NCI-H1436 treated with DMSO at 0.1 percent for 48 hours (cell line): ENCODE measurements at places on chromosomes 13 and 19.
A peak's percentile ranks its signal among the peaks of the same experiment; 100 is the strongest.

DNA sequence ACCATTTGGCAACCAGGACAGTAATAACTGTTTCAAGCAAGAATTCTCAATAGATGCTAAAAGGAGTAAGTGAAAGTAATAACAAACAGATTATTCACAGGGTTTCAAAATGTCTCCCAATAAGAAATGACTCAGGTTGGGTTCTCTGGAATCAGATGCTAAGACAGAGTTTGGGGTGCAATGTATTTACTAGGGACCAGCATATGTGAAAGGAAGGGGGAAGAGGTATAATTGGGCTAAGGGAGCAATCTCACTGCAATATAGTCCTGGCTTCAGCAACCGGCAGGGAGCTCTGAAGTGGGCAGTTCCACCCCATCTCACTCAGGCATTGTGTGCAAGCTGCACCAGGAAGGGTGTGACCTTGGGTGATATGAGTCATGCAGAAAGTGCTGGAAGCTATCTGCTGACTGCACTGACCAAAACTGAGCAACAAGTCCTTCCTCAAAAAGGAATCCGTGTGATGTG lies 23.4 kb downstream of the ZDHHC20 start:
- DNase-seq = no peak

- DNase-seq = no peak
These were observed 9.2 kb upstream of the FCGBP start for GRCh38 chr19:39943586-39943985.

DNA sequence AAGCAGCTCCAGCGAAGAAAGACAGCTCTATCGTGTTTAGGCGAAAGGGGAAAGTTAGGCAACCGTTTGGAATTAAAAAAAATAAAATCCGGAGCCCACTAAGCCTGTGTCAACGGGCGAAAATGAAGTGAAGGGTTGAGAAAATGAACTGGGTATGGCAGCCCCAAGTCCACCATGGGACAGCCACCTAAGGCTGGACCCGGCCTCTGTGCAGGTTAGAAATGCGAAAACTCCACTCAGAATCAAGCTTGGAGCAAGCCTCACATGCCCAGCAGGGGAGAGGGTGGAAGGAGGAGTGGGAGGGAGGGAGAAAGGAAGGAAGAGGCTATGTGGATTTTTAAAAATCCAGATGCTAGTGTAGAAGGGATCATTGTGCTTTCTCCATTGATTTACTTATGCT lies 101.2 kb downstream of the IRS2 start:
- no peak for DNase-seq

DNA sequence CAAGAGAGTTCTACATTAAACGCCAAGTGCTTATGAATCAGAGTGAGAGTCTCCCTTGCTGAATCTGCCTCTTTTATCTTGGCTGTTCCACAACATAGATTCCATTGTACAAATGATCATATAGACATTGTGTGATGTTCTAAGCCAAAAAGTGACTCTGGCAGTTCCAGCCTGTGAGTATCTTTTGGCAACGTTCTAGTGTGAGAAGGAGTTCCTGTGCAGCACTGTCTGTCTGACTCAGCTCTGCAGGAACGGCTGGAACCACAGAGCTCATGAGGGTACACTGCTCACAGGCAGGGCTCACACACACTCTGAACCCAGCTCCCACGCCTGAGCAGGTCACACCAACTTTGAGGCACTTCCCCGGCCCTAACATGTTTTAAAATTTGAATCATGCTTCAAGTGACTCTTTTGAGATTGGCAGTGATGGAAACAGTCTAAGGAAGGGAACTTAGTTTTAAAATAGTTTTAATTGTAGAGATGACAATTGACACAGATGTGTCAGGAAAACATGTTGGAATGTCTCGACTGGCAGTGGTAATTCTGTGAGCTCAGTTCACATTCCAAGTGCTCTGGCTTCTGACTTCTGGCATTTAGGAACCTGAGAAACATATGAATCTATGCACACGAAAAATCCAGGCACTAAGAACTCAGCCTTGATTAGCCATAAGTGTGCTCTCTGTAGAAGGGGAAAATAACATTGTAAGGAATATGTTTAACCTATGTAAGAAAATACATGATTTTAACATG lies 272.0 kb downstream of the UQCRFS1 start:
- DNase-seq = no peak

DNA sequence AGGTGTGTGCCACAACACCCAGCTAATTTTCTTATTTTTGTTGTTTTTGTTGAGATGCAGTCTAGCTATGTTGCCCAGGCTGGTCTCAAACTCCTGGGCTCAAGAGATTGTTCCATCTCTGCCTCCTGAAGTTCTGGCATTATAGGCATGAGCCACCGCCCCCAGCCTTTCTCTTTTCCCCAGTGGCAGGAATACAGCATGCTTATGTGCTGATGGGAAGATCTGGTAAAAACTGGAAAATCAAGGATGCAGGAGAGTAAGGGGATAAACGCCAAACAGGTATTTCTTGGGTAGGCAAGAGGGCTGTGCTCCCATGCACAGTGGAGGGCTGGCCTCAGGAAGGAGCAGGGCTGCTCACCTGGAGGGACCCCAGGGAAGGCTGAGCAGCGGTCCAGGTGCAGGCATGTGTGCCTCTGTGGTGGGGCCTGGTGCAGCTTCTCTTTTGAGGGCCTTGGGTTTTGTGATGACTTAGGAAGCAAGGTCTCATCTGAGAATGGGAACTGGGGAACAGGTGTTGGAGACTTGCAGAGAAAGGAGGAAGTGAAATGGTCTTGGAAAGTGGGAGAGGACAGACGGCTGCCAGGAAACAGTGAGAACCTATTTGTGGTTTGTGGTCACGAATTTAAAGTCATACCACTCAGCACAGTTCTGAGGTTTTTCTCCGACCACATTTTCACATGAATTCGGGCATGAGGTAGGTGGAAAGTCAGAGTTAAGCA lies 106.5 kb downstream of the TEX26 start:
- no peak for DNase-seq

DNA sequence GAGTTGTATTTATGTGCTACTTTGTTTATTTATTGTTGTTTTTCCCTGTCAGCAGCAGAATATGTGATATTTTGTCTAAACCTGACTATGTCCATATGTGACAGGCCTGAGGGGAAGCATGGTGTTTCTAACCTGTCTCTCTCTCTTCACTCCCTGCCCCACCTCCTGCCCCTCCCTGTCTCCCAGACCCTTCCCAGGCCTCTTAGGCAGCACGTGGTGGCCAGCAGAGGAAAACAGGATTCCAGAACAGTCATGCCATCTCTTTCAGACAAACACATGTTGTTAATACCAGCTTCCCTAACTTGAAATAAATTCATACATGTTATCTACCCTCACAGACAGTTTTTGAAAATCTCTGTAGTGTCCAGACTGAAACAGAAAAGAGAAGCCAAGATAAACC lies 31.0 kb upstream of the ATP11A start:
- DNase-seq = no peak

DNA sequence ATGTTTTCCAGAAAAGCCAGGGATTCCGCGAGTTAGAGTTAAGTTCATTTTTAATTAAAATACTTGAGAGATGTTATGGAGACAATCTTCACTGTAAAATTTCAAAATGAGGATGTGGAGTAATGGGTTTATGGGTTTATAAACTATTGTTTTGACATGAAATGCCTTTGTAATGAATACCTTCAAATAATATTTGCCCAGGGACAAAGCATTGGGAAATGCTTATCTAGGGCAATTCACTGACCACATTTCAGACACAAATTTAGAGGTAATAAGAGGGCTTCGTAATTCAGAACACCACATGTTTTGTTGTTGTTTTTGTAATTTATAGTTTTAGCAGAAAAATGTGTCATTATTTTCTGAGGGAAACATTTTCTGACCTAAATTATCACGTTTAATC lies 241.1 kb upstream of the ATXN8OS start:
- DNase-seq = no peak

DNA sequence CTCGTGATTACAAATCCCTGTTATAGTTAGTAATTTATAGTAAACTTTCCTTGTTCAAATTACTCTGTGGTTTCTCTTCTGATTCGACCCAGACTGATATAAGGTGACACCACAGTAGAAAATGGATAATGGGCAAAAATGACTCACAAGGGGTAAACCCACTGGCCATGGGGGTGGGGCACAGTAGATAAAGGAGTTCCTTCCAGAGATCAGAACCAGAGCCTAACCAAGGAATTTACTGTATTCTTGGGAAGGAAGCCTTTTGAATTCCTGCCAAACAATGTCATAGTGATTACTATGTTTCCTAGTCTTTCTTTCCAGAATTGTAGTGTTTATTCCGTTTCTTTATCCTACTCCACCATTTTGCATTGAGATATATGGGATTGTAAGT lies 21.9 kb downstream of the MIR17HG start:
- no peak for DNase-seq

- DNase-seq = no peak
These were observed 108.2 kb upstream of the WASF3 start for GRCh38 chr13:26449063-26449848.

- DNase-seq = peak; percentile 51
These were observed 977 bp upstream of the EFNB2 start for GRCh38 chr13:106536244-106537034.

DNA sequence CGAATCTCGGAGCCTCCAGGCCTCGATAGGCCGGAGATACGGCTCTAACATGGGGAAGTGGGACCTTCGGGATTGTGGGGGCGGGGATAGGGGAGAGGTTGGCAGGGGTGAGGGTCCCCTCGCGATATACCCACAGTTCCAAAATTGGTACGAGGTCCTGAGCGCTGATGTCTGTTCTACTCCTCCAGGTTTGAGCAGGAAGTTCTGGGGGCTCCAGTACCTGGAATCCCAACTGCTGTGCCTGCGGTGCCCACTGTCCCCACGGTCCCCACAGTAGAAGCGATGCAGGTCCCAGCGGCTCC lies 447 bp downstream of the RBM42 start:
- no peak for DNase-seq

DNA sequence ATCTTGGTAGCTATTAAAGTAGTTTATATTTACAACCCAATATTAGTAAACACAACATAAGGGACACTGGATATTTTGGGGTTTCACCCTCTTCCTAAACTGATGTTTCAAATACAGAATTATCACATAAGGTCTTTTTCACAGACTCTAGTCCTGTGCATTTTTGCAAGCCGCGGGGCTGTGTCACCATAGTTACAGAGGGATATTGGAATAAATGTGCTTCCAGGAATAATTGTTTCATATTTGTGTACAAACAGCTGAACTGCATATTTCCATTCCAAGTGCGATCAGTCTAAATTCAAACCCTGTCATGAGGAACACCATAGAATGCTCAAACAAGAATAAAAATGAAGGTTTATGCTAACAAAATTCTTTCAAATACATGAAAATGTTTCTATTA lies 762.5 kb upstream of the ARGLU1 start:
- DNase-seq = no peak
